Caco-2 (cell line): ENCODE measurements at places on chromosomes 13 and 19. TPM values are rescaled to one million over a fixed set of nuclear protein-coding genes. Genes with fewer than 3 reads are reported as not detected.

Gene ZNF208
- total RNA-seq: not detected in 2 replicates

Gene CERS1
- total RNA-seq: 19.0 and 20.3 TPM in 2 replicates

Gene PLA2G4C
- total RNA-seq: 1.5 and 2.4 TPM in 2 replicates

Gene MYH14
- total RNA-seq: 78.3 and 89.8 TPM in 2 replicates

Gene PSPC1
- 123 and 124 TPM in 2 replicates for total RNA-seq

Gene LHB
- 0.68 TPM in 1 of 2 replicates, not detected in the other for total RNA-seq

Gene NDUFB7
- 158 and 173 TPM in 2 replicates for total RNA-seq

Gene SRRM5
- total RNA-seq: 0.81 and 1.0 TPM in 2 replicates

Gene HMG20B
- total RNA-seq: 33.9 and 34.5 TPM in 2 replicates

Gene KIR2DL4
- not detected in 2 replicates for total RNA-seq

Gene ZNF43
- not detected in 2 replicates for total RNA-seq

GRCh38 chr13:77789376-77789775 is 91.9 kb downstream of the SLAIN1 start:
- H3K4me1 ChIP-seq: no peaks in the 10 kb centered on the region
- no peak for DNase-seq
- no peaks in the 10 kb centered on the region for H3K27me3 ChIP-seq
- H3K36me3 ChIP-seq: no peaks in the 10 kb centered on the region
- no peak overlapping the region for H3K4me3 ChIP-seq
- no peak overlapping the region for H3K27ac ChIP-seq

DNA sequence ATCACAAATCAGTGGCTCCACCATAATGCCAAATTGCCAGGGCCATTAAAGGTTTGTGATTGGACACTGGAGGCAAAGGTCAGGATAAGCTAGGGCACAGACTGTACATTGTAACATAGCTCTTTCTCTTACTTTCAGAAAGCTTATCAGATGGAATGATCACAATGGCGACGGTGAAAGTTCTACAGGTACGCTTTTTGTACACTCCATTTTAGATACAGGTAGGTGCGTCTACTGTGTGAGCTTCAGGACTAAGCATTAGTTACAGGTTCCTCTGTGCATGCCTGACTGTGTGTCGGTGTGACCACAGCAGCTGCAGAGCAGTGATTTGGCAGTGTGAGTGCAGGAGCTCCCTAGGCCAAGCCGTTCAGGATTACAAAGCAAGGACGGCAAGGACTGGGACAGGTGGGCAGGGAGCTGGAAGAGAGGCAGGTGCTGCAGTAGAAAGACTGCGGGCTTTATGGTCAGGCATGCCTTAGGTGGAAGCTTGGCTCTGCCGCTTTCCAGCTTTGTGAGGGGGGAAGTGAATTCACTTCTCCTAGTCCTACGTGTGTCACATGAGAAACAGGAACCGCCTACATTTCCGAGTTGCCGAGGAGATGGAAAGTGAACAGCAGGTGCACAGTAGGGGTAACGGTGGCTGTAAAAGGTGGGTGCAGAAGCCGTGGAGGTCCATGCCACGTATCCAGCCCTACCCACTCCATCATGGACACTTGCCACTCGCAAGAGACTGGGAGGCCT is 49.6 kb downstream of the MRPL57 start:
- no peak overlapping the region for H3K27ac ChIP-seq
- DNase-seq: no peak
- H3K4me3 ChIP-seq: no peak overlapping the region
- H3K27me3 ChIP-seq: no peaks in the 10 kb centered on the region

- H3K27ac ChIP-seq: no peak overlapping the region
- H3K36me3 ChIP-seq: no peaks in the 10 kb centered on the region
- peaks cover 5% of the 10 kb centered on the region for H3K4me1 ChIP-seq
Measured at GRCh38 chr13:84997858-84998257, 801.4 kb downstream of the SLITRK6 start.

DNA sequence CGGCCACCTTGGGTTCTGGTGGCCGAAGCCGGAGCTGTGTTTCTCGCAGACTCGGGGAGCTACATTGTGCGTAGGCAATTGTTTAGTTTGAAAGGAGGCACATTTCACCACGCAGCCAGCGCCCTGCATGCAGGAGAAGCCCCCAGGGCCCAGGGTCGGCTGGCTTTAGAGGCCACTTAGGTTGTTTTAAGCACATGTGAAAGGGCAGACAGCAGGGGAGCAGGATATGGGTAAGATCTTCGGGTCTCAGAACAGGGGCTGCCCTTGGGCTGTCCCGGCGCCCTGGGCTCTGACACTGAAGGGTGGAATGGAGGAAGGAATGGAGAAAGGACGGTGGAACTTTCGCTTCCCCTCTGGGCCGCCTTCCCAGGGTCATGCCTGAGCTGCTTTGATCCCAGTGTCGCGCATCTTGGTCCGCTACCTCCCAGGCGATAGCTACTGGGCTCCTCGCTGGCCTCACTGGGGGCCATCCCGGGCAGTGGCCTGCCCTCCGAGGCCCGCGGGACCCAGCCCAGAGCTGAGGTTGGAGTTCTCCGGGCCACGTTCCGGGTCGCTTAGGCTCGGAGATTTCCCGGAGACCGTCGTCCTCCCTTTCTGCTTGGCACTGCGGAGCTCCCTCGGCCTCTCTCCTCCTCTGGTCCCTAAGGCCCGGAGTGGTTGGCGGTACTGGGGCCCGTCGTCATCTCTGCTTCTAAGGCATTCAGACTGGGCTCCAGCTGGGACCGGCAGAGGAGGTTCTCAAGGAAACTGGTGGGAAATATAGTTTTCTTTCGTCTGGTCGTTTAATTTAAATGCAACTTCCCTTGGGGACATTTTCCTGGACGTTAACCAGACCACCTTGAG is 4.3 kb upstream of the POU4F1 start:
- H3K27me3 ChIP-seq: no peaks in the 10 kb centered on the region
- no peak for DNase-seq
- no peak overlapping the region for H3K27ac ChIP-seq

- no peak overlapping the region for H3K27ac ChIP-seq
- no peaks in the 10 kb centered on the region for H3K27me3 ChIP-seq
- no peak for DNase-seq
Measured at GRCh38 chr13:32881074-32881776, 135.0 kb upstream of the KL start.

- H3K4me1 ChIP-seq: no peaks in the 10 kb centered on the region
- H3K4me3 ChIP-seq: no peak overlapping the region
- H3K27me3 ChIP-seq: no peaks in the 10 kb centered on the region
- H3K27ac ChIP-seq: no peak overlapping the region
- no peaks in the 10 kb centered on the region for H3K36me3 ChIP-seq
- no peak for DNase-seq
Measured at GRCh38 chr19:9306443-9306842, 3.2 kb downstream of the ZNF699 start.

GRCh38 chr19:48961673-48962028 is 3.5 kb upstream of the FTL start:
- peaks cover 6% of the 10 kb centered on the region for H3K36me3 ChIP-seq
- peak overlapping the region; percentile 96 for H3K27ac ChIP-seq
- DNase-seq: no peak
- no peaks in the 10 kb centered on the region for H3K27me3 ChIP-seq
- H3K4me1 ChIP-seq: peaks cover 24% of the 10 kb centered on the region

- no peaks in the 10 kb centered on the region for H3K4me1 ChIP-seq
- no peak overlapping the region for H3K27ac ChIP-seq
- no peaks in the 10 kb centered on the region for H3K36me3 ChIP-seq
Measured at GRCh38 chr19:43316591-43317319, 36.7 kb upstream of the CD177 start.

DNA sequence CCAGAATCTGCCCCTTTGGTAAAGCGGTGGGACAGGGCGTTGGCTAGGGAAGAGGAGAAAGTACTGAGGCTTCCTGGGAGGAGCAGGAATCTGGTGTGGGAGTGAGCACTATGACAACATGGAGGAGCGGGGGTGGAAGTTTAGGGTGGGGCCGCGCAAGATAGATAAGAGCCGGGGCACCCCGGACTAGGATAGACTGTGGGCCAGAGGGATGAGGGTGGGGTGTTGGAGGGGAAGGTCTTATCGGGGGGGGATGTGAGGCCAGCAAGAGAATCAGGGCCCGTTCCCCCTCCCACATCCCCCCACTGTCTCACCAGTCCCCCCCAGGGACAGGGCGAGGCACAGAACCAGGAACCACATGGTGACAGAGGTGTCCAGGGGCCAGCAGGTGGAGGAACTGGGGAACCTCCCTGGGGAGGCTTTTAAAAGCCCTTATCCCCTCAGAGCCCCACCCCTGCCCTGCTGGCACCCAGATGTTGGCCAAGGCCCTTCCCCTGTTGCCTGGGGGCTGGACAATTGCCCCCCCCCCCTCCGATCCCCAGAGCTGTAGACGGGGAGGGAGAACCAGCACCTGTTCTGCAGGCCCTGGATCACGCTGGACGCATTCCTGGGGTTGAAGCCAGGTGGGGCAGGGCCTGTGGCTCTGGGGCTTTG is at the start of gene KLK1:
Gene KLK1 (minus strand): TSS at position 399 of the 654 bp plus-strand sequence. CDS start 39 bp downstream, at position 360.
- peaks cover 10% of the 10 kb centered on the region for H3K4me1 ChIP-seq
- H3K36me3 ChIP-seq: no peaks in the 10 kb centered on the region
- H3K27me3 ChIP-seq: no peaks in the 10 kb centered on the region; the same call in 1 of the 2 replicates
- H3K4me3 ChIP-seq: no peak within 1 kb of the TSS

- no peak overlapping the region for H3K4me3 ChIP-seq
- DNase-seq: no peak
- H3K36me3 ChIP-seq: no peaks in the 10 kb centered on the region
- H3K27ac ChIP-seq: no peak overlapping the region
Measured at GRCh38 chr13:108595436-108596274, 33.8 kb upstream of the MYO16 start.

DNA sequence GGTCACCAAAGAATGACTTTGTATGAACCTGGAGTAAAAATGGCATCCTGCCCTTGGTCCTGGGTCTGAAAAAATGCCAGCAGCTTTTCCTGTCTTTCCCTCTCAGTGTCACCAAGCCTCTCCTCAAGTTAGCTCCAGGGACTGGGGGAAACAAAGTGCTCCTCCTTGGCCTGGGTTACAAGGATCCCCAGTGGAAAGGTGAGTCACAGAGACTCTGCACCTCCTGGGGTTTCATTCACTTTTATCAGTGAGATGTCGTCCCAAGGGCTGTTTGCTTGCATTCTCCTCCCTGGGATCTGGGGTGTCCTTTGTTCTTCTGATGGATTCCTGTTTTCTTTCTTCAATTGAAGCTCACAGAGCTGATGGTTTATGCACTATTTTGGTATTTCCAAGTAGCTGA is 93.2 kb upstream of the CSNK1A1L start:
- H3K27me3 ChIP-seq: no peaks in the 10 kb centered on the region
- H3K27ac ChIP-seq: no peak overlapping the region
- H3K4me1 ChIP-seq: no peaks in the 10 kb centered on the region
- no peak overlapping the region for H3K4me3 ChIP-seq

DNA sequence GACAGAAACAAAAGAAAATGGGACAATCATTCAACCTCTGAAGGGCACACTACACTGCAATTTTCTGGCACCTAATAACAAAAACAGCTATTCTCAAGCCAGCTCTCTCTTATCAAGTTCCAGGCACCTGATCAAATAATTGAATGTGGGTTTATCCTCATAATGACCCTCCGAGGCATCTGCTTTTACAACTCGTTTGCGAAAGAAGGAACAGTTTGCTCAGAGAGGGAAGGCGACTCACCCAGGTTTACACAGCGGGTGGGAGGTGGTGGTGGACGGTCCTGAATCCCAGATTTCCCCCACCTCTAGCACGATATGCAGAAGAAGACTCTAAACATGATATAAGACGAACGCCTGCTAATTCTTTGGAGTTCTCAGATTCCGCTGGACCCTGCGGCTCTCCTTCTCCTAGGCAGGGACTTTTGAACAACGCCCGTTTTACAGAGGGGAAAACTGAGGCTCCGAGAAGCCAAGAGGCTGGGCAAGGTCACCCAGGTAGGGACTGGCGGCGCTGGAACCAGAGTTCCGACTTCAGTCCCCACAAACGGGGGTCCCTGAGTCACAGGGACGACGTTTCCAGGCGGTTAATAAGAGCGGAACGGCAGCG is 641 bp downstream of the SGTA start:
- no peaks in the 10 kb centered on the region for H3K36me3 ChIP-seq
- no peaks in the 10 kb centered on the region for H3K27me3 ChIP-seq
- peaks cover 7% of the 10 kb centered on the region for H3K4me1 ChIP-seq
- no peak for DNase-seq

GRCh38 chr19:45564131-45564780 is 20.3 kb downstream of the OPA3 start:
- no peaks in the 10 kb centered on the region for H3K27me3 ChIP-seq
- no peak overlapping the region for H3K27ac ChIP-seq
- no peaks in the 10 kb centered on the region; the same call in 1 of the 2 replicates for H3K36me3 ChIP-seq
- no peak overlapping the region for H3K4me3 ChIP-seq

- peak overlapping the region; percentile 55 for H3K4me3 ChIP-seq
- peak overlapping the region; percentile 85 for H3K27ac ChIP-seq
- H3K27me3 ChIP-seq: no peaks in the 10 kb centered on the region
Measured at GRCh38 chr19:58519087-58519354, 589 bp downstream of the ZBTB45 start.

DNA sequence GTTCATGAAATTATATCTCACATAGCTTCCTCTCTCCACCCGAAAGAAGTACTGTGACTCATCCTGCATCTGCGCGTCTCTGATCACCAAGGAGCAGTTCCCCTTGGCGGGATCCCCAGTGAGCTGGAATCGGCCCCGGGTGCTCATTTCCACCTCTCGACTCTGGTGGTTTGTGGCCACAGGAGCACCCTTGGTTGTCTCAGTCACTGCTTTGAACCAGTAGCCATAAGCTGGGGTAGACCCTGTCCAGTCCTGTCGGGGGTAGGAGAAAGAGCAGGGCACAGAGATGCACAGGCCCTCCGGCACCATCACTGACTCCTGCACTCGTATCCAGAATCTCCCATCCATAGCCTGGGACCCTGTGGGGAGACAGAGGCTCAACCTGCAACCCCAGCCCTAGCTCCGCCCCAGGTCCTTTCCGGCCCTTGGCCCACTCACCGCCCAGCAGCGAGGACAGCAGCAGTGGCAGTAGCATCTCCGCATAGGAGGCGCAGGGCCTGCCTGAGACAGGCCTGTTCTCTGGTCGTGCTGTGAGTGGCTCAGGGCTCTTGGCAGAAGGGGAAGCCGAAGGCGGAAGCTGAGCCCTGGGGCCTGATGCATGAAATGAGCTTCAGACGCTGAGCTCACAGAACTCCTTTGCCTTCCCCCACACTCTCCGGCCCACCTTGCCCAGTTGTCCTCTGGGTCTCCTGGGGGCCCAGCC is at the start of gene SIGLEC10:
Gene SIGLEC10 (minus strand): TSS at position 536 of the 703 bp plus-strand sequence. CDS start 61 bp downstream, at position 475.
- H3K4me3 ChIP-seq: no peak within 1 kb of the TSS
- H3K36me3 ChIP-seq: no peaks in the 10 kb centered on the region
- no peaks in the 10 kb centered on the region for H3K27me3 ChIP-seq
- H3K27ac ChIP-seq: no peak within 1 kb of the TSS

- no peaks in the 10 kb centered on the region for H3K27me3 ChIP-seq
- DNase-seq: no peak
- no peak overlapping the region for H3K4me3 ChIP-seq
Measured at GRCh38 chr19:54418930-54419800, 3.9 kb downstream of the TTYH1 start.

DNA sequence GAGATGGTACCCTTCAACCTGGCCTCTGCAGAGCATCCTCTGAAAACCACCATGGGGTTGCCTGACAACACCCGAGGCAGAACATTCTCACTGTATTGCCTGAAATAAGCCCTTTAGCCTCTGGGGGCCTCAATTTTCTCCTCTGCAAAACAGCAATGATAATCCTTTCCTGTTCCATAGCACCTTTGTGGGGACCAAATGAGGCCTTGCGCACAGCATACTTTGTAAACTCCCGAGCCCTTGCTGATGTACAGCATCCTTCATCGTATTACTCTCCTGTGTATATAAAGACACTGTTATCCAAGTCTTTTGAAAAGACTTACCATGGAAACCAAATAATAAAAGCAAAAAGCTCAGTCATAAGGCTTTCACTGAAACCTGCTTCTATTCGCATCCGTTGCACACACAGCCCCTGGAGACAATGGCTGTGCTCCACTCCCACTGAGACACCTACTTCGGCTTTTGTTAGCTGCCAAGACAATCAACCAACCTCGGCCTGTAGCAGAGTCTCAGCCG is 276.0 kb downstream of the FOXO1 start:
- no peak for DNase-seq
- no peak overlapping the region for H3K4me3 ChIP-seq
- H3K4me1 ChIP-seq: no peaks in the 10 kb centered on the region
- no peaks in the 10 kb centered on the region for H3K27me3 ChIP-seq
- H3K27ac ChIP-seq: no peak overlapping the region
- no peaks in the 10 kb centered on the region for H3K36me3 ChIP-seq
